ENCODE measurements at places on chromosomes 16 and 17.

DNA sequence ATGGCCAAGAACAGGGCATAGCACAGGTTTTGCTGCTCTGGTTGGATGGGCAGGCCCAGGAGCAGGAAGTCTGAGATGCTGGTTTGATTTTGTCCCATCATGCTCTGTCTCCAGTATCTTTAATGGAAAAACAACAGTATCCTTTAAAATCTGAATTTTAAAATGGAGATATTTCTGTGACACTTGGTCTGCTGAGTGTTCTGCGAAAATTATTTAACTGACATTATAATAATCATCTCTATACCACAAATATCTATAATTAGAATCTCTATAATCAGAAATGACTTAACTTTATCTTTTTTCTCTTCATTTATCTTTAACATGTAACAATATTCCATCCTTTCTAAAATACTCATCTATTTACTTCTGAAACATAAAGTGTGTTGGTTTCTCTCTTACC is at the start of gene OR1E1:
TSS of gene OR1E1 (minus strand) at position 101 of the 400 bp plus-strand sequence. CDS start at position 101, 0 bp downstream.
- DNase-seq, result no peak

DNA sequence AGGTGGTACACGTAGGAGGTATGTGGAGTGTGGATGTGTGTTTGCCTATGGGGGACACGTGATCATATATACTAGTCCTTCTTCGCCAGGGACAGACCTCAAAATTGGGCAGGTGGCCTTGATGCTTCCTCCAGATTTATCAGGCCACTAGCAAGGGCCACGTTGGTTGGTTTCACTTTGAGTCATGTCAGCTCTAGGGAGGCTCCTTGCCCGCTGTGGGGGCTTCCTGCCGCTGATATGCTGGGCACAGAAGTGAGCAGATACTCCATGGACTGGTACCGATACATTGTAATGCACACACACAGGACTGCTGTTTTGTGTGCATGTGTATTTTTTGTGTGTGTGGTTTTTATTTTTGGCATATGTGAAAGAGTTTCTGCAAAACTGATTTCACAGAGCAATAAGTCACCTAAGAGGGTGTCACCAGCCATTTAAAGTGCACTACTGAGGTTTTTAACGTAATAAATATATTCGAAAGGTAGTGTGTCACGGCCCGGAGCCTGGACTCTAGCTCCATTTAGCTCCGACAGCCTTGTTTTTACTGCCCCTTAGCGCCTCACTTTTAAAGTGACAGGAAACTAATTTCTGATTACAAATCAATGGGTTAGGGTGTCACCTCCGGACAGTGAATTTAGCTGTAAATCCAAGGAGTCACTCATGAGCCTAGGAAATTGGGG is 605.5 kb upstream of the SALL1 start:
- no peak for DNase-seq

DNA sequence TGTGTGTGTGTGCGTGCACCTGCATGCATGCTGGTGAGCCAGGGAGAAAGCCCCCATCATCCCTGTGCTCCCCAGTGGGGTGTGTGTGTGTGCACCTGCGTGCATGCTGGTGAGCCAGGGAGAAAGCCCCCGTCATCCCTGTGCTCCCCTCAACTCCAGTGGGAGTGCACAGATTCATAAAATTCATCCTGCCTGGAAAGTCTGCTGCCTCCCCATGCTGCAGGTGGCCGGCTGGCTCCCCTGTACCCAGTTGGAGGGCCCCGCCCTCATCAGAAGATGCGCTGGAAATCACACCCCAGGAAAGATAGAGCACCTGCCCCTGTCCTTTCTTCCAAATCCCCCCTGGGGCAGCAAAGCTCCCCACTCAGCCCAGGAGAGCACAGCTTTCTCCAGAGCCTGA is 84.8 kb upstream of the DOC2B start:
- no peak for DNase-seq

DNA sequence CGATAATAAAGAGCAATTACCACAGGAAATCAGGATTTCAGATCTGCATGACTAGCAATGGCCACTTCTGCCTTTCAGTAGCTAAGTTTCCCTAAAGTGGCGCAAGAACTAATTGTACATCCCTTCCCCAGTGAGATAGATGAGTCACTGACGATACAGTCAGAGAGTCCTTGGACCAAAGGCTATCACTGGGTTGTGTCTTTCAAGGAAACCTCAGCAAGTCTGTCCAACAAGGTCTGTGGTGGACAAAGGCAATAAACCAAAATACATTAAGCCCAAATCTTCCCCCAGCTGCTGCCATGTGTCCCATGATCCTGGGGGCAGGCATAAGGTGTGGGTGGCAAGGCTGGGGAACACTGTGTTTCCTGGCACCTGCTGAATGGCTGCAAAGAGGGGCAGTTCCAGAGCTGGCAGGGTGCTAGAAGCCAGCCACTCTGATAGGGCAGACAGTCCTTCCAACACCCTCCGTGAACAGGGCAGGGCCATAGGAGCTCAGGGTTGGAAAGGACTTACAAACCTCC is 20.5 kb upstream of the MTMR4 start:
- no peak for DNase-seq

GRCh38 chr16:71676236-71676635 is 48.3 kb downstream of the PHLPP2 start:
- DNase-seq, result no peak

DNA sequence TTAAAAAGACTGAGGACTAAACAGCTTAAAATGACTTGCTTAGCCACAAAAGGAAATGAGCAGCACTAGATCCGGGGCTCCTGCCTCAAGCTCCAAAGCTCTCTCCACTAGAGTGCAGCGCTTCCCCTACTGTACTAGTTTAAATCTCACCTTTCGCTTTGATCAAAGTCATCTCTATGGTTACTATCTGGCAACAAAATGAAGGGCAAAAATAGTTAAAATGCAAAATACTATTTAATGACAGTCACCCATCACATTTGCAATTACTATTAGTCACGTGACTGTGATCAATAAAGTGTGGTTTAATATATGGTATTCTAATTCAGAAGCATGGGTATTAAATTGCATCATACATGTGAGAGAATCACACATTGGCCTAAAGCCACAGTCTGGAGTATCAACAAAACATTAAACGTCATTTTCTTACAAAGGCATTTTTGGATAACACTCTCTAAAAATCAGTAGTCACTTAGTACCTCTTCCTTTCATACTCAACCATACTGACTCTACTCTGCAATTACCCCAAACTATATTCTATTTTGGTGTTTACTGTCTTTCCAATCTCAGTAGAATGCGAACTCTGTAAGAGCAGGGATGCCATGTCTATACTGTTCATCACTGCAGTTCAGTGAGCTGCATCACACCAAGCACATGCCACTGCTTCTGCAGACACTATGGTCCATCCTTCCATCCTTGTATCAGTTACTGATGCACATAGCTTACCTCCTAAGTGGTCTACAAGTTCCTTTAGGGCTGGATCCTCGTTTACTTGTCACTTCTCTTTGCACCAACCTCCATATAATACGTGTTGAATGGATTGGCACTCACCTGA is 6.2 kb downstream of the PSMD12 start:
- DNase-seq, result peak; percentile 34

DNA sequence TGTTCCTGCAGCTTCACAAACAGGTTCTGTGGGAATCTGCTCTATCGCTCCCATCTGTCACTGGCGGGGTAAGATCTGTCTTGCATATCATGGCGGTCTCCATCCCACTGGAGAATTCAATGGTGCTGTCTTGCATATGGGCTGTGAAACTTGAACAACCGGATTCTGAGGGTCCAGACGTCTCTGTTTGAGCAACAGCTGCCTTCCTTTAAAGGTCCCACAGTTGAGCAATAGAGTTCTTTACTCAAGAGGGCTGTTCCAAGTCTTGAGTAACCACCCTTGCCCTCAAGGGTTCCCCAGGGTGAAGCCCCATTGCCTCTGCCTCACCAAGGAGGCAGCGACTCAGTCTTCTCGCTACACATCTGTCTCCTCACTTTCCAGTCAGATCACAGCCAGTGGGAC is 50.8 kb downstream of the ZFHX3 start:
- no peak for DNase-seq

GRCh38 chr17:37772982-37773381 is 28.1 kb upstream of the HNF1B start:
- DNase-seq, result no peak

- peak; percentile 70 for DNase-seq
These were observed 36.6 kb upstream of the TMEM132E start for GRCh38 chr17:34542700-34543336.
